ENCODE measurements at places on chromosomes 6 and 20.

DNA sequence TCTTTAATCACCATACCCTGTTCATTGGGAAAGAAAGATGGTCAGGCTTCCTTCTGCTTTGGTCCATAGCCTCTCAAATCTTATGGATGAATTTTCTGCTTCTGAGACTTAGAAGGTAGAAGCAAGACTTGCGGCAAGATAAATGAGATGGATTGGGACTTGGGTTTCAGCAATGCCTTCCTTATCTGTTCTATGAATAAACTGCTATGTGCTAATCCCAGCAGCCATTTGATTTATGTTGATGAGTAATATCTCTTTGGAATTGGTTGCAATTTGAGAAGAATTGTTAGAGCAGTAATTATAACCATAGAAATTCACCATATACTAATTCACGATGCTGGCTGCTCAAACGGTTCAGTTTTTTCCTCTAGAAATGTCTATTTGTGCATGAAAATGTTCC lies 48.3 kb downstream of the TXLNB start:
- no peak for DNase-seq

DNA sequence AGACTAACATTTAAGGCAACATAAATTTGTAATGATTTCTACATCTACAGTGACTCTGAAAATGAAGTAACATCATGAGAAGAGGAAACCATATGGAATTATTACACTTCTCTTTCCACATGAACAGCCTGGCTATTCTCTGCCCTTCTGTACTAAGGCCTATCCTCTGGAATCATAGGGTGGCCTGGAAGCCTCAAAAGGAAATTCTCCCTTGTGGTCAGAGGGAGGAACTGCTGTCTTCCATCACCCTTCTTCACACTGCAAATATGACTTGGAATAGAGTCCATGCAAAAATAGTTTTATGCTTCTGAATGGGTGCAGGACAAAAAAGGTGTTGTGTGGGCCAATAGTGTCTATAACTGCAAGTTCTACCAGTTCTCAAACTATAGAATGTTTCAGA lies 44.6 kb upstream of the SH3BGRL2 start:
- DNase-seq, result no peak

DNA sequence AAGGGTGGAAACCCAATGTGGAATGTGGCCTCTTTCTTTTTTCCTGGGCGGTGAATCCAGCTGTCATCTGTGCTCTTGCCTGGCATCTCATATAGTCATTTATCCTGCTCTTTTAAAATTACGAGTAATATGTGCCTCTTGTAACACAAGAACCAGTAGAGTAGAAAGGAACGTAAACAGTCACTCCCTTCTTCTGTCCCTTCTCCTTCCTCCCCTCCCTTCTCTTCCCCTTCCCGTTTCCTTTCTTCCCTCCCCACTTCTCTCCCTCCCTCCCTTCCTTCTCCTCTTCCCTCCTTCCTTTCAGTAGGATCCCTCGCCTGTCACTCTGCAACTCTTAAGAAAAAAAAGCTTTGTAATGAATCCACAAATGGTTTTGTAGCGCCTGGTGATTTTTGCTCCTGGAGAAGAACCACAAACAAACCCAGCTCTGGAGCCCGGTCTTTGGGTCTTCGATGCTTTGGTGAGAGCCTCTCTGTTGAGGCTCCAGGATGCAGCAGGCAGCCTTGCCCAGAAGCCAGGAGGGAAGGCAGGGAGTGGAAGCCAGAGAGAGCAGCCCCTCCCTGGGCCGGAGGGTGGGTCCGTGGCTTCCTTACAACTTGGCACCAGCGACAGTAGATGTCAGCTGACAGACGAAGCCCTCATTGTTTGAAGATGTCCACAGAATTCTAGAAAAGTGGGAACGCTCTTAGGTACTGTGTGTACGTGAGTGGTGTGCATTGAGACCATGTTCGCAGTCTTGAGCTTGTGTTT lies 15.0 kb downstream of the DUSP22 start:
- no peak for DNase-seq

DNA sequence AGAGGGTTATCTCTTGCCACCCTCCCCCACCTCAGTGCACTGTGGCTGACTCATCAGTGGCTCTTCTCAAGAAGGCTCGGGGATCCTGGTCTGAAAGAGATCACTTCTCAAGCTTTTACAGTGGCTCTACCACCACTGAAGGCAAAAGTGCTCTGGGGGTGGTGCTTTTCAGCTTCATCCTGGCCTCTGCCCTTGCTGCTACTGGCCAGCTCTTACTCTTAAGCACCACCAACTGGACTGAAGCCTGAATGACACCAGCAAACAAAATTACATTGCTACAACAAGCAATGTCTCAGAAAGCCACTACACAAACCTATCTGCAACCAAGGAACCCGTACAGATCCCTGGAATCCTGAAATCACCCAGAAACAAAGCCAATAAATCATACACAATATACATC lies 402.1 kb downstream of the EPHA7 start:
- DNase-seq, result no peak

- DNase-seq, result no peak
These were observed 11.1 kb upstream of the DDR1 start for GRCh38 chr6:30873137-30873640.
